ENCODE measurements at places on chromosomes 16 and 17.
A peak's percentile ranks its signal among the peaks of the same experiment; 100 is the strongest.

DNA sequence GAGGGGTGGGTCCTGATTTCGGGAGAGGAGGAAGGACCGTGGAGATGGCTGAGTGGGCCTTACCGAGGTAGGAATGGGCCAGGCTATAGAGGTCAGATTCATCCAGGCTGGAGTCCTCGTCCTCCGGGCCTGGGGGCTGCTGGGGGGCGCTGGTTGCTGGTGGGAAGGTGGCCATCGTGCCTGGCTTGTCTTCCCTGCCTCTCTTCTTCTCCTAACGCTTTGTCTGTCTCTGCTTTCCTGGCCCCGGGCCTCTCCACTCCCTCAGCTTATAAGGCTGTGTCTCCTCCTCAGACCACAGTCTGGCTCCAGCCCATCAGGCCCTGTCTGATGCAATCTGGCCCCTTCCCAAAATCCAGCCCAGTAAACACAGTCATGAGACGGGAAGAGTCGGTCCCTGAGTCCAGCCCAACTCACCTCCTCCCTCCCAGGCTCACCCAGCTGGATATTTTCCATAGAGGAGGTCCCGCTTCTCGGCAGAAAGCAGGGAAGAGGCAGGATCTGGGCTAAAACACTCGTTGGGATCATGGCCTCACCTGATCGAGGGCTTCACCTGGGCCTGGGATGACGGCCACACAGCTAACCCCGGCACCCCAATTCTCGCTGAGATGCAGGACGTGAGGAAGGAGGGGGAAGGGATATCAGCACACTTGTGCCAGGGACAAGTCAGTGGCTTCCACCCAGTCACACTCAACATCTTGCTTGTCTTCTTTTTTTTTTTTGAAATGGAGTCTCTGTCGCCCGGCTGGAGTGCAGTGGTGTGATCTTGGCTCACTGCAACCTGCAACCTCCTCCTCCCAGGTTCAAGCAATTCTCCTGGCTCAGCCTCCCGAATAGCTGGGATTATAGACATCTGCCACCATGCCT, at the start of gene NUPR1:
Gene NUPR1 (minus strand): TSS at position 242 of the 864 bp plus-strand sequence. CDS start 67 bp downstream, at position 175.
- DNase-seq, result peak; percentile 86

- DNase-seq, result no peak
Observed at GRCh38 chr16:78576941-78577340, 477.5 kb downstream of the WWOX start.

- DNase-seq, result no peak
Observed at GRCh38 chr17:17060001-17060922, 18.0 kb downstream of the MPRIP start.

DNA sequence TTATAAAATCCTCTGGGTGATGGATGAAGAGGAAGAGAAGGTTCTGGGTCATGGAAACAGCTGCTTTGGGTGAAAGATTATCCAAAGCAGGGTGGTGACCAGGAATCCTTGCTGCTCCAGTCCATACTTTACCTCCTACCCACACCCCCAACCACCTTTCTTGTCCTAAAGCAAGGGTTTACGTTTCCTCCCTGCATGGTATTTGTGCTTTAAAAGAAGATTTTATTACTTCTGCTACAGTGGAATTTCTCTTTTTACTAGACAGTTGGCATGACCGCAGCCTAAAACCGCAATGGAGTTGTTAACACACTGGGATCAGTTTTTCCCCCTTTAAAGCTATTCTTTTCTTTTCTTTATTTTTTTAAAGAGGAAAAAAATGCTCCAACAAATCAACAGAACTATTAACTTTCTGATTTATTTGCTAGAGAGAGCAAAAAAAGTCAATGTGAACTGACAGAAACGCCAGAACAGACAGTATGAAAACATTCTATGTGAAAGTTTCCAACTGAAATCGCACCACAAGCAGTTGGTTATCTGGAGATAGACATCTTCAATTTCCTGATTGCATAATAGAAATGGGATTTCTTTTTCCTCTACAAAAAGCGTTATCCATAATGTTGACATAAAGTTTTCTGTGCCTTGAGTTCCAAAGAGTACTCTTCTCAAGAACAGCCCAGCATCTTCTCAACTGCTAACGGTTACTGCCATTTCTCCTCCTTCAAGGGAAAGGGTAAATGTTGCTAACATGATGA, 236.0 kb downstream of the IRX3 start:
- no peak for DNase-seq

DNA sequence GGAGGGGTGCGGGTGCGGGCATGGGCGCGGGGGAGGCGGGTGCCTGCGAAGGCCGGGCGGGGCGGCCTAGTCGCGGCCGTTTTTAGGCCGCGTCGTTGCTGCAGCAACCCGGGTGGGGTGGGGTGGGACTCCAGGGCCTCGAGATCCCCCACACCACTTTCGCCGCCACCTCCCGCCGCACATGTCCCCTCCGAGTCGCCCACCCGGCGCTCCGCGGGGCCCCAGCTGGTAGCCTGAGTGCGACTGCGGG, 11.3 kb downstream of the TBX2 start:
- no peak for DNase-seq

DNA sequence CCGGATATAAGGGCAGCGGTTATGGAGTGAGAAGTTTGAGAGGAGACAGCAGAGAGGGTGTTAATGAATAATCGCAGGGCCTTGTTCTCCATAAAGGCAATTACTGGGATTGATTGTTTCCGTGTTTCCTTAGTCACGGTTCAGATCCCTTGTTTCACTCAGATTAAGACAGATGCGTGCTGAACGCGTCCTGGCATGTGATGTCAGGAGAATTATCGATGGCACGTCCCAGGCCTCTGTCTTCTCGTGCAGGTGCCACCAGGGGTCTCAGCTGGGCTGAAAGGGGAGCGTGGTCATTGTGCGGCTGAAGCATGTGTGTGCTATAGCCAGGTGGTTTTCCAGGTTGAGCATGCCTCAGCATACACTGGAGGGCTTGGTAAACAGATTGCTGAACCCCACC, 142.4 kb upstream of the NOL11 start:
- DNase-seq, result no peak

DNA sequence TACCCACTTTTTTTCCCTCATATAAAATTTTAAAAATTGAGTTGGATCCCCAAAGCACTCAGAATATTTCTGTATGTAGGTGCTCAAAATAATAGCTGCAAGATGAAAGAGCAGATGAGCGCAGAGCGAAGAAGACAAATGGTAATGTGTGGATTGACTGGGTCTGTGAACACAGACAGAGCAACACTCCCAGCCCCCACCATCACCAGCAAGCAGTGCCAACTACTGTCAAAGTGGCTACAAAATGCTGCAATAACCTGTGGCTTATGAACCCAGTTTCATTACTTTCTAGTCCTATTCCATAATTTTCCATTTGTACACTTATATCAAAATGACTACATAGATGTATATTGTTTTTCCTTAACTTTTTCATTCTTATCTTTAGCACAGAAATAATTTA, 137.2 kb downstream of the MYO1D start:
- no peak for DNase-seq

DNA sequence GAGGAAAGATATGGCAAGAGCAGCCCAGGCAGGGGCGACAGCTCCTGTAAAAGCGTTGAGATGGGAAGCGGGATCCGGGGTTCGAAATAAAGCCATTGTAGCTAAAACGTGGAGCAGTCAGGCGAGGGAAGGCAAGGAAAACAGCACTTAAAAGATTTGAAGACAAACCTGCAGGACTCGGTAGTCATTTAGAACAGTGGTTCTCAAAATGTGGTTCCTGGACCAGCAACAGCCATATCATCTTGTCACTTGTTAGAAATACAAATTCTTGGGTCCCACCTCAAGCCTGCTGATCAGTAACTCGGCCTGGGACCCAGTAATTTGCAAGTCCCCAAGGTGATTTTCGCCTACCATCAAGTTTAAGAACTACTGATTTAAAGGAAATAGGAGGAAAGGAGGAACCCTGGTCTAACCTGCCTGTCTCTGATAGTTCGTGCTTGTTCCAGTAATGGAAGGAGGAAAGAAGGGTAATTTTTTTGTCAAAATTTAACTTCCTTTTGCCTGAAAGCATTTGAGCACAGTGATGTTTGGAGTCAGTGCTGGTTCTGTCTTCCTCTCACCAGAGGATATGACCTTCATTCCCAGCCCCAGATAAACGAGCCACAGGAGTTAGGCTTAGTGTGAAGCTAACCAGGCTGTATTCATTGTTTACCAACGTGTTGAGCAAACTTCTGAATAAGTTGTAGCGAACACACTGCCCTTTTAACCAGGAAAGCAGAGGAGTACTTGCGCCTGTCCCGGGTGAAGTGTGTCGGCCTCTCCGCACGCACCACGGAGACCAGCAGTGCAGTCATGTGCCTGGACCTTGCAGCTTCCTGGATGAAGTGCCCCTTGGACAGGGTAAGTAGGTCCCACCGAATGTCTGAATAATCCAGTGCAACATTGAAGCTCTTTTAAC, 1.1 kb downstream of the ORC6 start:
- DNase-seq, result no peak

DNA sequence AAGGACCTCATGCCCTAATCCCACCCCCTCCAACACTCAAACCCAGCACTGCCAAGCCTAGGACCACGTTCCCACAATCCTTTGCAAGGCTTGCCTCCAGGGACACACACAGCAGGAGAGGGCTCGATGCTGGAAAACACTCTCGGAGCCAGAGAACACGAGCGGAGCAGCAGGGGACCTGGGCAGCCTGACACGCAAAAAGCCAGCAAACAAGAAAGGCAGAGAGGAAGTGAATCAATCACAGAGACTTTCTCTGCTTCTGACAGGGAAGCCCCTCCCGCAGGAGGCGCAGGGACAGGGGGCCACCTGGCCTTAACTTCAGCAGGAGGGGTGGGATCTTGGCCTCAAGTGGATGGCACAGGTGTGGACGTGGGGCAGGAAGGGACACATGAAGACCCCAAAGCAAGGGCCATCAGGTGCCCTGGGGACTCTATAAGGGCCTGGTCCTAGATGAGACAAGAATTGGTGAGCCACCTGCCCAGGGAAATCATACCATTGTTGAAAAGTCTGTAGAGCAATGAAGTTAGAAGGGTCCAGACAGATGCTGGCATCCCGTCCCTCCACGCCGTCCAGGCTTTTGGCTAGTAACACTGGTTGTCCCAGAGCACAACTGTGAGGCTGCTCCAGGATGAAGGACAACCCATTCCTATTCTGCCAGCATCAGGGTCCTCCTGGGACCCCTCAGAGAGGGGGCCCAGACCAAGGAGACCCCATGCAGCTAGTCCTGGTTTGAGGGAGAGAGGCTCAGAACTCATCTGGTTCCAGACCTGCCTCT, 2.2 kb downstream of the SDK2 start:
- DNase-seq, result no peak

DNA sequence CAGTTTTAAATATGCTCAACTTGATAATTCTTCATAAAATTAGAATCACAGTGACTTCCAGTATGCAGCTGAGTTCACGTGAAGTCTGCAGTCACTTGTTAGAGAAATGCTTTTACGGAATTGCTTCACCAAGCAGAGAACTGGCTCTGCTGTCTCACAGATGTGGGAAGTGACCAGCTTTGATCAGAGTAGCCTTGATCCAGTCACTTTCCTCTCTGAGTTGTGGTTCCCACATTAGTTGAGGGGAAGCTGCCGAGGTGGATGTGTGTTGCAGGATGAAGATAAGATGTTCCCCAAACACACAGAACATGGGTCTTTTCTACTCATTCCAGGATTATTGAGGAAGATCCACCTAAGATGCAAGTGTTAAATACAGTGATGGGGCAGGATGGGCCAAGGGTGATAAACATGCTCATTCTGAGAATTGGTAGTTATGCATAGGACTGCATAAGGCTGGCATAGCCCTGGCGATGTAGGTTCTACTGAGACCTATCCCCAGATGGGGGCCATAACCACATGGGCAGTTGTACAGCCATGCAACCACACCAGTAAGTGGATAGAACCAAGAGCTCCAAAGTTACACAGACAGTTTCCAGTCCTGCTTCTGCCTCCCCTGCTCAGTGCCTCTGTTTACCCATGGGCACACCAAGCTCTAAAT, 168.9 kb upstream of the MAF start:
- DNase-seq, result no peak

DNA sequence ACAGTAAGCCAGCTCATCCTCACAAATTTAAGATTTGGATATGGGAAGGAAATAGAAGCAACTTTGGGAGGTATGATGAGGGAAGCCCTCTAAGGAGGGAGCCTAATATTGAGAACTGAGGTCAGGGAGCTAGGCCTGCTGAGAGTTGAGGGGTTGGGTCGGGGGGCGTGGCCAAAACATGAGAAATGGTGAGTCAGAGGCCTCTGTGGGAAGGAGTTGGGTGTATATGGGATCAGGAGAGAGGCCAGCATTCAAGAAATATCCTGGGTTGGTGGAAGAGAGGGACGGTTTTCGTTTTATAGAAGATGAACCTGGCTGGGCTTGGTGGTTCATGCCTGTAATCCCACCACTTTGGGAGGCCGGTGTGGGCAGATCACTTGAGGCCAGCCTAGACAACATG, 48.4 kb downstream of the CLEC16A start:
- no peak for DNase-seq

DNA sequence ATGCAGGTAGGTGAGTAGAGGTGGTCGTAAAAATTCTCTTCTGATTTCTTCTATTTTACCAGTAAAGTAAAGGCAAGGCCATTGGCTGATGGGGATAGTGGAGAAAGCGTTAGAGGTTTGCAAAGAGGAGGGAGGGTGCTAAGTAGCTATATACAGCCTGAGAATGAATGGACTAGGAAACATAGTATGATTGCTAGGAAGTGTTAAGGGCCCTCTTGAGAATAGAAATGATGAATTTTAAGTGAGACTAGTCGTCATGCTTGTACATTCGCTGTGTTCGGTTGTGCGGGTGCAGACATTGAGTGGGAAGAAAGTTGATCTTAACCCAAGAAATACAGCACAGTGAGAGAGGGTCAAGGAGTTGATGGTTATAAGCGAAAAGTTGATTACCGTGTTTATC, 7.2 kb upstream of the HS3ST2 start:
- no peak for DNase-seq

DNA sequence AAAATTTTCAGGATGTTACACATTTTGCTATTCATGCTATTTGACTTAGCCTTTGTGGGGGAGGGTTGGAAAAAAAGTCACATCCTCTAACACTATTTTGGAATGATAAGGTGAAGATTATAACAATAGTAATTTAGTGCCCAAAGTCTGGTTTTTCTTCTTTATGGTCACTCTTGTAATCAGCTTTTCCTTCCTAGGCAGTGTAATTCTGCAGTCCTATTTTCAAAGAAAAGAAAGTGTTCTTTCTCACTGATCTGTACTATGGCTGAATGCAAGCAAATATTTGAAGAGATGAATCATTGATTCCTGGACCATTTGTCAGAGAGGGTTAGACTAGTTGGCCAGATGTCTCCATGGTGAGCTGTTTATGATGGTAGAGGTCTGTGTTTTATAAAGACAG, 8.4 kb downstream of the RSPRY1 start:
- no peak for DNase-seq

- DNase-seq, result no peak
Observed at GRCh38 chr17:42849451-42850181, 1.4 kb upstream of the AOC3 start.

GRCh38 chr17:64736804-64737492, 74.8 kb upstream of the SMURF2 start:
- no peak for DNase-seq

GRCh38 chr16:3957344-3957980, 76.9 kb upstream of the CREBBP start:
- no peak for DNase-seq

DNA sequence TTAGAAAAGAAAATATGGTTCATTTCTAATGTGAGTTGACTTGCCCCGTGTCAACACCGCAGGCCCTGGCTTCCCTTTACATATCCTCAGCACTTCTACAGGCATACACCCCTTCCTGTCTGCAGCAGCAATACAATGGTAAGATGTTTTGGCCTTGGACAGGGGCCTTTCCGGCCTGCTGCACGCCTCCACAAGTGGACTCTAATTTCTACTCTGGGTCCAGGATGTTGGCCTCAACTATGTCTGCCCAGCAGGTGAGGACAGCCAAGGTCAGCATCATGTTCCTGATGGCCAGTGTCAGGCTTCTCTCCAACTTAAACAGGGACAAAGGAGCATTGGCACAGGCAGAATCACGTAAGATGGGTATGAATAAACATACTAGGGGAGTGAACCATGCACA, 11.0 kb downstream of the C17orf67 start:
- DNase-seq, result no peak

All from thoracic aorta (tissue), 2 donors.